Vein endothelial cell (primary cell): ENCODE measurements at places on chromosomes 6 and 20. TPM values are rescaled to one million over a fixed set of nuclear protein-coding genes. Genes with fewer than 3 reads are reported as not detected.

The SYNDIG1 gene
- not detected in 2 replicates for total RNA-seq

The CDH26 gene
- 0.10 TPM in 1 of 2 replicates, not detected in the other for total RNA-seq

The DEFB126 gene
- not detected in 2 replicates for total RNA-seq

The FILIP1 gene
- total RNA-seq = 10.0 and 22.5 TPM in 2 replicates

The OR2H2 gene
- total RNA-seq = not detected in 2 replicates

The CCN2 gene
- total RNA-seq = 749 and 1,026 TPM in 2 replicates

The MRAP2 gene
- total RNA-seq = 3.6 and 3.8 TPM in 2 replicates

The ABHD12 gene
- 18.6 and 23.2 TPM in 2 replicates for total RNA-seq

The FERMT1 gene
- total RNA-seq = 0.65 and 1.6 TPM in 2 replicates

The POU5F1 gene
- total RNA-seq = not detected in 2 replicates

The ATP6V1G2 gene
- total RNA-seq = 0.33 and 1.2 TPM in 2 replicates

The ARMH2 gene
- total RNA-seq = not detected in 2 replicates
